ENCODE measurements at places on chromosomes 13 and 19.

DNA sequence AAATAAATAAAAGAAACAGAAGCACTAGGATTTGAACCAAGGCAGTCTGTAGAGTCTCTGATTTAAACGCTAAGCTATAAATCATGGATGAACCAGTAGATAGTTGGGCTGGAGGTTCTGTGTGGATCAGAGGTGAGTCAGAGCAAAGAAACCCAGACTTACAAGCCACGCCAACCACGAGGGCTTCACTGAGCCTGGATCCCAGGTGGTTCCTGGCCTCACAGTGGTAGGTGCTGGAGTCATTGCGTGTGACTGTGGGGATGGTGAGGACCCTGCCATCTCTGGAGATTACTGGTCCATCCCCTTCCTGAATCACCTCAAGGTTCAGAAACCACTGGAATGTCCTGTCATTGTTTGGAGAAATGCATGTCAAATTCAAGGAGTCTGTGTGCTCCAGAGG is 19.3 kb upstream of the CEACAM20 start:
- DNase-seq = peak; percentile 43

GRCh38 chr13:46206143-46206542 is 5.6 kb upstream of the LRRC63 start:
- DNase-seq = no peak

DNA sequence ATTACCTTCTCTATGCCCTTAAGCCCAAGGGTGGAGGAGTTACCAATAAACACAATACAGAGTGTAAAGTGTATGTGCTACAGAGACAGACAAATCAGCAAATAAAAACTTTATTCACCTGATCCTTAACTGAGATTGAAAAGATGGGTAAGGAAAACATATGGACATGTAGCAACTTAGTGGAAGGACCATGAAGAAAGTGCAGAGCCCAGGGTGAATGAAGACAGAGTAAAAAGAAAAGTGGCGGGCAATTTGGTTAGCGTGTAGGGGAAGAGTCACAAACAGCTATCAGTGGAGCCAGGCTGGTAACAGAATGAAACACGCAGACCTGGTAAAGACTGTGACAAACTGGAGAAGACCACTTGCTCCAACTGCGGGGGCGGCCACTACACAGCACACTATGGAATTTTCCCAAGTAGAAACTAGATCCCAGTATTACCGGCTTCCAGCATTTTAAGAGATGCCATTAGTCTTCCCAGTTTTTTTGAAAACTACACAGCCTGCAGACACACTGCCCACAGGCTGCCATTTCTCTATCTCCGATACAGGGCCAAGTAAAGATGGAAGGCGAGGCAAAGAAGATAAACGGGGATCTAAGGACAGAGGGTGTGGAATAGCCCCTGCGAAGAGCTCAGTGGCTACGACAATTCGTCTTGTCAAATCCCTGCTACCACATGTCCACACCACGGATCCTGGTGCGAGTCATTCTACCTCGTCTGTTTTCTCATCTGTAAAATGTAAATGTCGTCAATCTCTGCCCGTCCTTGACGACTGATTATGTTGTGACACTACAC is 1.2 kb downstream of the UQCRFS1 start:
- DNase-seq = peak; percentile 10

- peak; percentile 89 for DNase-seq
These were observed 292.1 kb upstream of the MAB21L1 start for GRCh38 chr13:35768551-35768950.

GRCh38 chr19:16325161-16325527 is 518 bp downstream of the KLF2 start:
- no peak for DNase-seq

DNA sequence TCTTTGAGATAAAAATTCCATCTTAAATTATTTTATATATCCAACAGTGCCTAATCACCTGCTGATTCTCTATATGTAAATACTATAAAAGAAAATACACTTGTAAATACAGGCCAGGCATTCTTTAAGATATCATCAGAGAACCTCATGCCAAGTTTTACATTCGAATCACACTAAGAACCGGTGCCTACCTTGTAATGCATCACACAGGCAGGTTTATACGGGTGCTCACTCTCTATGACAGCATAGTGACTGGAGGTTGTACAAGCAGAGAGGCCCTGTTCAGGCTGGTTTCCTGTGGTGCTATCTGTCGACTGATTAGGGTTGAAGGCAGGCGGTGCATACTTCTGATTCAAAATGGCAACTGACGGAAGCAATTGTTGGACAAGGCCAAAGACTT is 141.3 kb upstream of the FBXL3 start:
- no peak for DNase-seq

DNA sequence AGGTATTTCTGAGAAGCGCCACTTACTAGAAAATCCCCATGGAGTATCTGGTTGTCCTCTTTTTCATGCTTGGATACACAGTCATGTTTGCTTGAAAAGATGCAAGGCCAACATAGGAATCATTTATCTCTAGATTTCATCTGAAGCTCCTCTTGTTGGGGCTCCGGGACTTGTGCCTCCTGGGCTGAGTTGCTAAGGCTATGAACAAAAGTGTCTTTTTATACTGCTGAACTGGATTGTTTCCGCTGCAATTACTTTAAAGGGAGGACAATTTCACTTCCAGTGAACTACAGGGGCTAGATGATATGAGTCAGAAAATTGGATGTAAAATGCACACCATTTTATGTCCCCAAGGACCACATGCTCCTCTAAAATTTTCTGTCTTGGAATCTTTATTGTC is 114.1 kb downstream of the TNFSF13B start:
- DNase-seq = no peak

DNA sequence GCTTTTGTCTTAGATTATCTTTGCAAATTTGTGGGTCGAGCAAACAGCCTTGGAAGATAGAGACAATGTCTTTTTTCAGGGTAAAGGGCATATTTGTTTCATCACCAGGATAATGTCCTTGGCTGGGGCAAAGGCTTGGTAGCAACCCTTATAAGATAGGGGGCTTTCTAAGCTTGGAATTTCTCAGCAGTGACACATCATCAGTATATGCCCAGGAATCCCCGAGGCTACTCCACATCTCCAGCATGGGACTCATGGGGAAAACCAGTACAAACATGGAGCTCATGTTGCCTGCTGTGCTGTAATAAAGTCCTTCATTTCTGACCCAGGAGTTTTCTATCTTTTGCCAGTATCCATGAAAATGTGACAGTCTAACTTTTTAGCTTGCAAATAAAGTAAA is 77.1 kb downstream of the DCLK1 start:
- no peak for DNase-seq

DNA sequence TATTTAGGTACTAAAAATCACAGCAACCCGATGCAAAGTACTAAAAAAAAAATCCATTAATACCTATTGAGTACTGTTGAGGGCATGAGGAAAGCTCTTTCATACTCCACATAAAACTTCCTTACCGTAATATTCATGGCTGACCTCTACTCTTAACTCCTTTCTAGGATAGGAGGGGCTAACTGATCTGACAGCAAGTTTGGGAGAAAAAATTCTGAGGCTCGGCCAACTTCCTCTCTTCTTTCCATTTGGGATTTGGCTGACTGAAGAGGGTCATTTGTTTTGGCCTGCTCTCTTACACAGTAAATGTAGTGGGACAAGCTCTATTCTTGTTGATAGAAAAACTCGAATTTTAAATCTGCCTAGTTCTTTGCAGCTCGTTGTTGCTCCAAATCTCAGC is 9.4 kb upstream of the USPL1 start:
- no peak for DNase-seq

DNA sequence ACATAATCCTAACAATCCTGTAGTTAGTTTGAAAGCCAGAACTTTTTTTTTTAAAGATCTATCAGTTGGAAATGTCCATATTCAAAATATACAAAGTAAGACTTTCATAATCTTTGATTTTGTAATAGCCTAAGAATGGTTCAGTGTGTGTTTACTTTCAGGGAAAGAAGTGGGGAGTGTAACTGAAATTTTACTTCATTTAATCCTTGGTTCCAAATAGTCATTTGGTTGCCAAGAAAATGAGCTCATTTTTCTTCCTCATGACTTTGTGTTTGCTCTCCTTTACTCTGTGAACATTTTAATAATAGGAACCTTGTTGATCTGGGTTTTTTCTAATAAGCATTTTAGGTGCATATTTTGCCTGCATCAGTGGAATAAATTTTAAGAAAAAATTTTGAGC is 278.8 kb downstream of the SLITRK6 start:
- no peak for DNase-seq

DNA sequence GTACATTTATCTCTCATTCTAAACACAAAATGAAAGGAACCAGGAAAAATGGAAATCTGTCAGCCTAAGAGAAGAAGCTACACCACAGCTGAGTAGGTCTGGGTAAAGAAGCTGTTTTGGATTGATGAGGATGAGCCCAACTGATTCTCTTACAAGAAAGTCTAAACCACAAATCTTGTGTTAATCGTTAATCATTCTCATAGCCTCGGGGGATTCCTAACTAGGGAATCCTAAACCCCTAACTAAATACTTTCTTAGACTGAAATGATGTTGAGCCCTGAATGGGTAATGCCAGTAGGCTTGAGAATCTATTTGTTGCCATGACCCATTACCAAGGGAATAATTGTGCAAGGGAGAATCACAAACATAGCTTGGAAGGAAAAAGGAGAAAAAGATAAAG is 327.5 kb upstream of the SPRY2 start:
- DNase-seq = peak; percentile 55

GRCh38 chr19:50173127-50173526 is 10.0 kb upstream of the IZUMO2 start:
- DNase-seq = no peak

DNA sequence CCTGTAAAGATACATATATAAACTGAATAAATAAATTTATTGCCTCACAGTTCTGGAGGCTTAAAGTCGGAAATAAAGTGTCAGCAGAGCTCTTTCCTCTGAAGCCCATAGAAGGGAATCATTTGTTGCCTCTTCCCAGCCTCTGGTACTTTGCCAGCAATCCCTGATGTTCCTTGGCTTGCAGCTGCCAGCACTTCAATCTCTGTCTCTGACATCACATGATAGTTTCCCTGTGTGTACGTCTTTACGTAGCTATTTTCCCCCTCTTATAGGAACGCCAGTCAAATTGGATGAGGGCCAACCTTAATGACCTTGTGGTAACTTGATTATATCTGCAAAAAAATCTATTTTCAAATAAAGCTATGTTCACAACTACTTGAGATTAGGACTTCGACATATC is 250.9 kb downstream of the LIG4 start:
- no peak for DNase-seq

- DNase-seq = no peak
These were observed 72.1 kb downstream of the KATNAL1 start for GRCh38 chr13:30235216-30235615.

GRCh38 chr13:66427458-66427861 is 802.7 kb downstream of the PCDH9 start:
- peak; percentile 39 for DNase-seq

- DNase-seq = peak; percentile 44
These were observed 106.8 kb upstream of the SPATA13 start for GRCh38 chr13:24053519-24054251.

DNA sequence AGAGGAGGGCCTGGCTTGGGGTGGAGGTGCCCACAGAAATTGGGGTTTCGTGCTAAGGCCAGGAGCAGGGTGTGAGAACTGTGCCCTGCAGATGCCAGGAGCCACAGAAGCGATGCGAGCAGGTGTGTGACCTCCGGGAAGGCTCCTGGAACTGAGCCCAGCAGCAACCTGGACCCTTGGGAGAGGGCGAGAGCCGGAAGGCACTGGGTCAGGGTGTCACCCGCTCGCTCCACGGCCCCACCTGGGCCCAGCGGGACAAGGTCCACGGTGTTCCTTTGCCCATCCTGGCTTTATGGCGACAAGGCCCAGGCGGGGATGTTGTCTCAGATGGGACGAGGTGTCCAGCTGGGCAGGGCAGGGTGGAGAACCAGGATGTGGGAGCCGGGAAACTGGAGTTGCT is 4.2 kb downstream of the MISP start:
- no peak for DNase-seq

- no peak for DNase-seq
These were observed 279.2 kb downstream of the DACH1 start for GRCh38 chr13:71587817-71588216.

- peak; percentile 97 for DNase-seq
These were observed 71.9 kb upstream of the KLF12 start for GRCh38 chr13:74206061-74206561.

DNA sequence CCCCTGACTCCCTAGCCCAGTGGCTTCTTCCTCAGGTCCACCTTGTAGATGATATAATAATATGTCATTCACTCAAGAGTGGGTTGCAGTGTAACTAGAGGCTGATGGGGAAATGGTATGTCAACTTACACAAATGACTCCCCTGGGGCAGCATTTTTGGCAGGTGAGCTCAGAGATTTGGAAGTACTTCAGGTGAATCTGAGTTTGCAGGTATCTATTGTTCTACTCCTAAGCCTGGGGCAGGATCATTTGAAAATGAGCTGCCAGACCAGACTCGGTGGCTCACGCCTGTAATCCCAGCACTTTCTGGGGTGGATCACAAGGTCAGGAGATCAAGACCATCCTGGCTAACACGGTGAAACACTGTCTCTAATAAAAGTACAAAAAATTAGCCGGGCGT is 11.6 kb upstream of the CNMD start:
- no peak for DNase-seq

All from fibroblast of skin of scalp (primary cell).